ENCODE measurements at places on chromosomes 4 and X.
A peak's percentile ranks its signal among the peaks of the same experiment; 100 is the strongest.

- no peak for DNase-seq
These were observed 16.0 kb downstream of the HPSE start for GRCh38 chr4:83318666-83319065.

DNA sequence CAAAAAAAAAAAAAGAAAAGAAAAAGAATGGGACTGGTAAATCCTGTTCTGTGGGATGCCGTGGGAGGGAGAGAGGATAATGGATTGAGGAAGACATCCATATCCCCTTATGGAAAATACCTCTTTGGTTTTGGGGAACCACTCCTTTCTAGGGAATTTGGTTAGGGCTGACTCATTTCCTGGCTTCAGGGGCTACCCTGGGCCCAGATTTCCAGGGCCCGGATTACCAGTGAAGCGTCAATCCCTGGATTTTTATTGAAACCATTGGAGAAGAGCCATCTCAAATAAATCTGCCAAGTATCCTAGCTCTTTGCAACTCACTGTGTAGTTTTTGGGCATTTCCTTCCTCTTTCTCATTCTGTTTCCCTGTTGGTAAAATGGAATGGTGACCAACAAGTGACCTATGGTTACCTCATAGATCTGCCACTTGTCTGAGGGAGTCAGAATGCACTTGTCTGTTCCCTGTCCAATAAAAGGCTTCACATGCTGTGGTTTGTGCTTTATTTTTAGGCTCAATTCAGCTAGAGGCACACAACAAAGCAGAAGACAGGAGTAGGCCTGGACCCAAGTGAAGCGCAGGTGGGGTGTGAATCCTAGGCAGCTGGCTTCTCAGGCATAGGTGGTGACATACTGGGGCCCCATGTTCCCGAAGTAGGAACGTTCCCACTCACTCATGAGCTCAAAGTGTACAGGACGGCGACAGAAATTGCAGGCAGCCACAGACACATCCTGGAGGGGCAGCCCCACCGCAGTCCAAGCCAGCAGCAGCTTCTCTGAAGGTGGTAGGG, 8.6 kb downstream of the APEX2 start:
- DNase-seq, result no peak

DNA sequence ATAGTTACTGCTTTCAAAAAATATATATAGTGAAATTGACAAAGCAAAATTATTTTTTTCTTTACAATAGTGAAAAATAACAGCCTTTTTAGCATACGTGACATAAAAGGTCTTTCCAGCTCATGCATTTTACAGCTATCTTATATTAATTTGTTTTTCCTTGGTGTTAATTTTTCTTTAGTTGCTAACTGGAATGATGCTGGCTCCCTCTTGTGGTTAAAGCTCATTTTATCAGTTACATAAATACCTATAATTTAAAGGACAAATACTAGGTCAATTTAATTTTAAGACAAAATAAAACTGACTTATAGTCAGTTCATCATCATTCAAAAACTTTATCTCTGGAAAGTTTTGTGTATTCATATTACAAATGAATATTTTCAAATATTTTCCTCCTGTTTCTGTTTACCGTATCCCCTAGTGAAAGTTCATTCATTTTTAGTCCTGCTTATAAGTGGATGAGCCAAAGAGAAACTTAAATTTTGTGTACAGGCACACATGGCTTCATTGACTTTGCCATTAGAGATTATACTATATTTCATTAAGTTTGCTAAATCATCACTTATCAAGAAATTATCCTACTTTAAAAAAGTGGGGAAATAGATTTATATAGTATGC, 9.9 kb upstream of the ANAPC4 start:
- DNase-seq, result no peak

DNA sequence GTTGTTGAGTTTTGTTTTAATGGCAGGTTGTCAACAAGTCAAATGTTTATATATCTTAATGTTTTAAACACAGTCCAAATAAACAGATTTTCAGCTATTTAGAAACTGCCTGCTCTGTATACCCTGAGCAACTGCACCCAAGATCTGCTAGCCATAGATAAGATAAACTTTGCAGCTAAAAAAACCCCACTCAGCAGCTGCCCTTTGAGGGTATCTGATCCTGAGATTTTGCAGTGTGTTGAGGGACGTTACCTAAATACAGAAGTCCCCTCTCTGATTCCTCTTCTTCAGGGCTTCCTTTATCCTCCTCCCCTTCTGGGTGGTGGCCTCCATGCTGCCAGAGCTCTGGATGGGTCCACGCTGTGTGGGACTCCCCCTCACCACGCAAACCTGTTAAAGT, 11.0 kb upstream of the FGG start:
- no peak for DNase-seq

GRCh38 chr4:80576796-80577195, 241.3 kb downstream of the CFAP299 start:
- DNase-seq, result no peak

GRCh38 chr4:48297256-48297846, 27.7 kb upstream of the TEC start:
- no peak for DNase-seq

GRCh38 chr4:114385195-114385985, 213.2 kb upstream of the UGT8 start:
- no peak for DNase-seq

DNA sequence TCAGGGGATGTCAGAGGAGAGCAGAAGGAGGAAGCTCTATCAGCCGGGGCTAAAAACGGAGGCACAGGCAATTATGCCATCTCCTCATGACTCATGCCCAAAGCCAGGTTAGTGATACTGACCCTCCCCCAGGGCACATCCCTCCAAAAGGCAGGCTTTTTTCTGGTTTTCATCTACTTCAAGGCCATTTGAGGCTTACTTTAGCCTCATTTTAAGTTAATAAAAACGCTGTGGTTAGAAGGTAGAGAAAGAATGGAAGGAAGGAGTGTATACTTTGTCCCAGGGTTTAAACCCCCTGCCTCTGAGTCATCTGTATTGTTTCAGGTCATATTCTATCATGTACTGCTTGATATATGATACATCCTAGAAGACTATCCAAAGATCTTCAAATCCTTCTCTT, 89.7 kb upstream of the NDP start:
- DNase-seq, result no peak

DNA sequence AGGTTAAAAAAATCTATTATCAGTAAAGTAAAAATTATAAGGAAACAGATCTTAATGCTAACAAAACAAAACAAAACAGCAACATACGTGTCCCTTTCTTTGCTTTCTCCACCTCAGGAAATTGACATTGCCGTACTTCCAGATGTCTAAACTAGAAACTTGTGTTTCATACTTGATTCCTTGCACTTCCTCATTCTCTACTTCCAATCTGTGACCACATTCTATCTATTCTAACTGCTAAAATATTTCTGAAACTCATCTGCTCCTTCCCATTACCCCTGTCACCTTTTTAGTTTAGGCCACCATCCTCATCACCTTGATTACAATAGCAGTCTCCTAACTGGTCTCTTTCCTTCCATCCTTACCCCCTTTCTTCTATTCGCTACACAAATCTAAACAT, 22.5 kb upstream of the RPA4 start:
- DNase-seq, result no peak

- no peak for DNase-seq
These were observed 58.4 kb upstream of the NKX1-1 start for GRCh38 chr4:1464581-1465171.

- DNase-seq, result no peak
These were observed 50.4 kb downstream of the C4orf50 start for GRCh38 chr4:5967783-5968182.

- no peak for DNase-seq
These were observed 7.5 kb upstream of the RNF4 start for GRCh38 chr4:2461246-2461960.

DNA sequence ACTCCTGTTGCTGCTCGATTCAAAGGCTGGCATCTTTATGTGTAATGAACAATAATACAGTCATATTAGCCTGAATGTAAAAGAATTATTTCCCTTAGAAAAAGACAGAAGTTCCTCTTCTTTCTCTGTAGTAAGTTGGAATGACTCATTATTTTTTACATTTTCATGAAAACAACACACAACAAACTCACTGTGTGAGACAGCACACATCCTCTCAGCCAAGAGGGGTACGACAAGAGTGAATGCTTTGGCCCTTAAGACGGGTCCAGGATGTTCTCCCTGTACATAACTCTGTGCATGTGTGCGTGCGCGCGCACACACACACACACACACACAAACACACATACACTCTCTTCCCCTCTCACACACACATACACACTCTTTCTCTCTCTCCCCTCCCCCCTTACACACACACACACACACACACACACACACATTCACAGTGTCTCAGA, 72.8 kb downstream of the MANBA start:
- no peak for DNase-seq

DNA sequence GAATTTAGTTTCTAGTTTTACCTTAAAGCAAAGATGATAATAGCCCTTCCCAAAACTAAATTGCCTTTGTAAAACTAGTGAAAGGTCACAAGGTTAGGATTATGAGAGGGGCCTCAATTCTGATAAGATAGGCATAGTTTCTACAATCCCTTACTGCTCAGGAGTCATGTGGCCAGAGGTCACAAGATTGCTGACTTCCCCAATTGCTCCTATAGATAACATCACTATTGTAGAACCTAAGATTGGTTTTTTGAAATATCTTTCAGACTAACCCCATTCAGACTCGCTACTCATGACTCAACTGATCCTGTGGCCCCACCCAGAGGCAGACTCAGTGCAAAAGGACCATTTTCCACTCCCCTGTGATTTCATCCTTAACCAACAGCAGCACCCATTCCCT, 70.3 kb downstream of the SCD5 start:
- DNase-seq, result no peak

DNA sequence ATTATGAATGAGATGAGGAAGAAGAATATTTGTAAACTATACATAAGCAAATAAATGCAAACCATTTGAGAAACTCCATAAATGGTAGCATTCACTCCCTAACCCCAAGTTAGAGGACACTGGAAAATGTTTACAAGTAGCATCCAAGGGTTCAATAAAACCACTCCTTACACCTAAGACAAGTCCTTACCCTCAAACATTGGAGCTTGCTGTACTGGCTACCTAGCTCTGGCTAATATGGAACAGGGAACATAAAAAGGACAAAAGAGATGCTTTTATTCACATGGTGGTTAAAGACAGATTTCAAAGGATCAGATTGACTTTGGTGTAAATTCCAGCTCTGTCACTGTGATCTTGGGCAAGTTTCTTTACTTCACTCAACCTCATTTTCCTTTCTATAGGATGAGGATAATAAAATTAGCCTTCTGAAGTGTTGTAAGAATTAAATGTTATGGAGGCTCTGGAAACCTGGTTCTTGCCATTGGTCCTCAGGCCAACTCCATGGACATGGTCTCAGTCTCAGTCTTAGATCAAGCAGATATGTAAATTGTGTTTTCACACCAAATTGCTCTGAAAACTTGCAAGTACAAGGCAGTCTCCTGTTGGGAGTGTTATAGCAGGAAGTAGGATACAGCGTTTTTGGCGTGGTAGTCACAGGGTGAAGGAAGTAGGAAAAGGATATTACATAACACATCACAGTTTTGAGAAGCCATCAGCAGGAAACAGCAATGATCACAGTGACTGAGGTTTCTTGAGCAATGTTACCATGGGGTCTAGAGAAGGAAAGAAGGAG, 3.3 kb downstream of the CXCL1 start:
- no peak for DNase-seq

GRCh38 chrX:53716328-53717088, 30.0 kb upstream of the HUWE1 start:
- no peak for DNase-seq

DNA sequence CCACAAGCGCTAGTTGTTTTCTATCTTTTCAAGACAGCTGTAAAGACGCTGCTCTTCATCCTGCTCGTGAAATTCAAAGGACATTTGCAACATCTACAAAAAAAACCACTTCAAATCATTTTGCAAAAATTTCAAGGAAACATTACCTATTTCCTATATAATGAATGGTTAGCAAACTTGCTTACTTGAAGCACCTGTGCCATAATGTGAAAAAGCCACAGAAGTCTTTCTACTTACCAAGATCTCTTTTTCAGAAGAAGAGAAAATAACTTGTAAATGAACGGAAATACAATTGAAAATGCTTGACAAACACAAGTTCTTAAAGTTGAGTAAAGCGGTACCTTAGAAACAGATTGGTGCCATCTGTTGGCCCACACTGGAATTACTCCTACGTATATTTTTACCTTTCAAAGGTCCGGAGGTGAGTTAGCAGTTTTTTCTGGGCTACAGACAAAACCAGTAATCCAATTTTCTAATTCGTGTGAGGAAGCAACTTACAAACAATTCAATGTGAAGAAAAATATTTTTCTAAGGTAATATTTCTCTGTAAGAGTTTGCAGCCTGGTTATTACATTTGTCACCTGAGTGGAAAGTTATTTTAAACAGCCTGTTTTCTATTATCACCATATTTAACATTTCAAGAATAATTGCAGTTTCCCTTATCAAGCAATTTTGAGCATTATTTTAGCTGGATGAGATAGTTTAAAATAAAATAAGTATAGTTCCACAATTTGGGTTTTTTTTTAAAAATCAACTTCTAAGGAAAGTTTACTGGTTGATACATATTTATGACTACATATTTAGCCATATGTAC, at the start of gene TLR6:
Gene TLR6 (minus strand): TSS at position 294 of the 814 bp plus-strand sequence. CDS start 27,344 bp downstream, outside the sequence.
- peak; percentile 77 for DNase-seq

DNA sequence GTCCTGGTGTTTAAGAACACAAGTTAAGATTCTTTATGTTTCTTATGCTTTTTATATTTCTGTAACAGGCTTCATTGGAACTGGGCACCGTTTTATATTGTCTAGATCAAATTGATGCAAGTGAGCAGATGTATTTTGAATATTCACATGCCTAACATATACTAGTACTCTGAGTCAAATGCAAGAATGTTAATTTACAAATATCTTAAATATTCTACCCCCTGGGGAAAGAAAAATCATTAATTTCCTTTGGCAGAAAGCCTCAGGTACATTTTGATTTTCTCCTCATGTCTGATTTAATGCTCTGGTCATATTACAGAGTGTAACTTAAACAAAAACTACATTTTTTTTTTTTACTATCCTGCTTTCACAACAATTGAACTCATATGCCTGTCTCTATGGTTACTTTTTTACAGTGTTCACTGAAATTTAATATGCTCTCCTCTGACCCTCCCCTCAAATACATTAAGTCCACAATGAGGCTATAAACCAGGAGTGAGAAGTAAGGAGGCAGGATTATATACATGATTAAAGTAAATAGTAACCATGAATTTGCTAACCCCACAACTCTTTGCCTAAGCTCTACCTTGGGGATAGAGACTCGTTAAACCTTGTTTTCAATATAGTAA, 2.4 kb upstream of the NSUN7 start:
- no peak for DNase-seq

- no peak for DNase-seq
These were observed 2.7 kb upstream of the TIMP1 start for GRCh38 chrX:47579537-47579936.

GRCh38 chr4:145936997-145937901, 1.4 kb downstream of the ZNF827 start:
- DNase-seq, result peak; percentile 36

GRCh38 chr4:72768364-72768763, 199.3 kb upstream of the ADAMTS3 start:
- no peak for DNase-seq

All from tibial nerve (tissue), 4 donors.